ENCODE measurements at places on chromosomes 2 and 18. TPM values are rescaled to one million over a fixed set of nuclear protein-coding genes. Genes with fewer than 3 reads are reported as not detected.

DNA sequence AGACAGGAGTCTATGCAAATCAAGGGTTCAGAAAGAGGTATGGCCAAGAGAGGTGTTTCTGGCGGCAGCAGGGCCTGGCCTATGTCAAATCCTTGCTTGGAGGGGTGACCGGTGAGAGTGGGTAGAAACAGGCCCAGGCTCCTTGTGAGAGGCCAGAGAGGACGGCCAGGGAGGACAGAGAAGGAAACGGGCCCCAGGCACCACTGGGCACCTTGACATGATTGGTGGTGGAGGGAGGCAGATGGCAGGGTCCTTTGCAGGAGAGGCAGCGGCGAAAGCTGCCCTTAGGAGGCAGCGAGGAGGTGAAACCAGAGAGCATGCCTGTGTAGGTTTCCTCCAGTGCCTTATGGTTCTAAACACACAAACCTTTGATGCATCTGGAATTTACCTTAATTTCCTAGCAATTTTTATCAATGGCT is 6.2 kb downstream of the RAMP1 start:
- DNase-seq, result no peak

GRCh38 chr2:44310287-44310686 is 35.0 kb downstream of the SLC3A1 start:
- DNase-seq, result no peak

The PRSS56 gene
- not detected for total RNA-seq

DNA sequence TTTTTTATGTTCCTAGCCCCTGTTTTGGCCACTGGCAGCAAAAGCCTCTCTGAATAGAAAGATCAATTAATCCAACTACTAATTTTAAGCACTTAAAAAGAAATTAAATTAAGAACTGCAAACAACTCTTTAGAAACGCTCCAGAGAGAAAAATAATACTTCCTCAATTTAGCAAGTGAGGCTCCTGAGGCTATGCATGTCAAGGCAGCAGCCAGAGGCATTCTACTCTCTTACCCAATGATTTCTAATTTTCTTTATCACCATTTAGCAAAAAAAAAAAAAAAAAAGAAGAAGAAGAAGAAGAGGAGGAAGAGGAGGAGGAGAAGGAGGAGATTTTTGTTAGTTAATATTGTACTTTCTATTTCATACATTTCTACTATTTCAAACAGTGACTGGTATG is 68.5 kb downstream of the TMEM237 start:
- DNase-seq, result no peak

DNA sequence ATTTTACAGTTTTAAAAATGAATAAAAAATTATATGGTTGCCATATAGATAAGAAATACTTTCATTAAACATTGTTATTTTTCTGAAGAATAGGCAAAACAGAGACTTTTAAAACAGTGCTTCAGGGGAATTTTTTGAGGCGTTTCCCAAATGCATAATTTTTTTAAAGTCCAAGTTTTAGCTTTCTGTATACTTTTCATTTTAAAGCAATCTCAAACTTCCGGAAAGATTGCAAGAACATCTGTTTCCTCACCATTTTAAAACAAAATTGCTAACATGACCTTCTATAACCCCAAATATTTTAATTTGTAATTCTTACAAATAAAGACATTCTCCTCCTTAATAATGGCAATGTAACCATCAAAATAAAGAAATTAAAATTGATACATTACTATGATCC is 15.1 kb upstream of the MBD2 start:
- DNase-seq, result no peak

The EPHA4 gene
- 39.2 TPM for total RNA-seq

DNA sequence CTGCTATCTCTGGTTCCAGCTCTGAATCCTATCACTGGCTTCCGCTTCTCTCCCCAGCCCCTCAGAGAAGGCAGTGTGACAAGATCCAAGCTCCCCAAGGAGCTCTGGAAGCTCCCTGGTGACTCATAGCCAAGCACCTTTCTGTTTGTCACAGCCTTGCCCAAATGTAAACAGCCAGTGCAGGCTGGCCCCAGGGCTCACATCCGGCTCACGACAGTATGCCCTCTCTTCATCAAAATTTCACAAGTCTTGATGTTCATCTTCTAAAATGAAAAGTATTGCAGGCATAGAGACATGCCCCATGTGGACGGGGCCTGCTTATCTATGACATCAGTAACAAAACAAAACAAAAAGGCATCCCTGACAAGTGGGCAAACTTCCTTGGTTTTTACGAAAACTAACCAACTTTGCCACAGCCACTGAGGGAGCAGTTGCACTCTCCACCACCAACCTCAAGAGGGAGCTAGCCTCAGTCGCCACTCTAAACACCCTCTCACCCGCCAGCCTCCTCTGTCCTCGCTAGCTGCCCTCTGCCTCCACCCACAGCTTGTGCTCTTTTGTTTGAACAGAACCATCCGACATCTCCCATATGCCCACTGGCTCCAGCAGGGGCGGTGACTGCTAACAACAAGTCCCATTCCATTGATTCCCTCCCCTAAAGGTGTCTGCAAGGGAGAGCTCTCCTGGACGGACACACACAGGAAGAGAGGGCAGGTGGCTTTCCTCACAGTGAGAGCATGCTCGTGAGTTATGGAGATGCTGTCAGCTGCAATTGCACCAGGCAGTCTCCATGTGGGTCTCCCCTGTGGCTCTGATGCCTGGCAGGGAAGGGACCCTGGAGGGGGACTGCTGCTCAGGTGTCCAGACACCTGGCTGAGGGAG is 71.0 kb upstream of the DAPL1 start:
- DNase-seq, result no peak

- DNase-seq, result no peak
These were observed 1898.8 kb upstream of the PIK3C3 start for GRCh38 chr18:40056079-40056692.

GRCh38 chr2:6723865-6724604 is 141.7 kb downstream of the CMPK2 start:
- DNase-seq, result no peak

DNA sequence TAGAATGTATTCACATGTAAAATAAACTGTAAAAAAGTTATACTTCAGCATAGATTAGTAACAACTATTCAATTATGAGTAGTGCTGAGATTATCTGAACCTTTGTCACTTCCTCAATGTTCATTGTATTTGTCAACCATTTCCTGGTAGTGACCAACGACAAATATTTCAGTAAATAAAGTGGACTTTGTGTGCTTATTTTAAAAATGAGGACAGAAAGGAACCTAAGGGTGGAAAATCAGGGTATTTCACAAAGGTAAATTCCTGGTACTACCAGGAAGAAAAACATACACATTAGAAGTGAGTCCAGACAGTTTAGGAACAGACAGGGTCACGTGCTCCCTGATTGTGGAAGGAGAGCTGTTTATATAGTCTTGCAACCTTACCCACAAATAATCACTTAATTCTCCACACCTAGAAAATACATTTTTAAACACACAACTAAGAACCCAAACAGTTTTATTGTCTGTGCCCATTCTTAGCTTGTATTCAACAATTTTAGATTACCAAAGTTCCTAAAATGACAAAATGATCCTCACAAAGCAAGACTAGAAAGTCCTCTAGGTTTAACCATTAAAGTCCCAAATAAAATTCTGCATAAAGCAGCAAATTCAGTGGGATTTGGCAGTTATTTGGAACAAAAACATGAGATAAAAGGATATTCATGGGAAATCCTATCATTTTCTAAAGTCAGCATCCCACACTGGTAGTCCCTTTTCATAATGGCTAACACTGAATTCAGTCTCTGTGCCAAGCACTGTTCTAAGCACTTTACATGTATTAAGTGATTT is 28.2 kb downstream of the PELI1 start:
- DNase-seq, result no peak

GRCh38 chr2:160666154-160667060 is 172.8 kb upstream of the RBMS1 start:
- no peak for DNase-seq

GRCh38 chr2:224528171-224528570 is 57.0 kb downstream of the CUL3 start:
- DNase-seq, result no peak

DNA sequence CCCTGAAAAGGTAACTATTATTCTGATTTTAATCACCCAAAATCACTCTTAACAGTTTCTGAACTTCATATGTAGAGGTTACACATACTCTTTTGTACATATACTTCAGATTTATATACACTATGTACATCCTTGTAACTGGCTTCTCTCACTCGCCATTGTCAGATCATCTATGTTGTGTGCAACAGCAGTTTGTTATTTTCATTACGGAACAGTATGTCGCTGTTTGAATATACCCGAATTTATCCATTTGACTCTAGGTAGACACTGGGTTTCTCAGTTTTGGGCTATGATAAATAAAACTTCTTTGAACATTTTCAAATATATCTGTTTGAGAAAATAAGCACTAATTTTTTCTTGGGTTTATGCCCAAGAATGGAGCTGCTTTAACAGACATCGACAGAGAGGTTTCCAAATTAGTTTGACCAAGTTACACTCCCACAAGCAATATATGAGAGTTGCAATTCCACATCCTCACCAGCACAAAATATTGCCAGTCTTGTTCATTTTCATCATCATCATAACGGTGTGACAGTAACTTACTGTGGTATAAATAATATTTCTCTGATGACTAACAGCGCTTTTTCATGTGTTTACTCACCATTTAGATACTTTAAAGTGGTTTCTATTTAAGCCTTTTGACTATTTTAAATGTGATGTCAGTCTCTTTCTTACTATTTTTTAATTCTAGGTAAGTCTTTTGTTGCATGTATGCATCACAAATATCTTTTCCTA is 80.9 kb downstream of the SMC6 start:
- DNase-seq, result no peak

The GPBAR1 gene
- total RNA-seq, result 1.2 TPM

GRCh38 chr2:85445316-85446295 is 27.1 kb downstream of the SH2D6 start:
- no peak for DNase-seq

- no peak for DNase-seq
These were observed 90.9 kb downstream of the MOGAT1 start for GRCh38 chr2:222762342-222762741.

All from posterior vena cava (tissue), 2 donors.